ENCODE measurements at places on chromosomes 6 and 20.

GRCh38 chr20:35360033-35360432, 51.7 kb downstream of the UQCC1 start:
- no peak for DNase-seq

GRCh38 chr20:46626758-46627157, 24.5 kb downstream of the SLC13A3 start:
- no peak for DNase-seq

GRCh38 chr6:155116571-155116910, 121.4 kb downstream of the TIAM2 start:
- no peak for DNase-seq

- DNase-seq = no peak
Measured at GRCh38 chr6:33993653-33994471, 152.0 kb downstream of the GRM4 start.

GRCh38 chr20:46111028-46111835, 6.9 kb upstream of the CD40 start:
- peak; percentile 34 for DNase-seq

DNA sequence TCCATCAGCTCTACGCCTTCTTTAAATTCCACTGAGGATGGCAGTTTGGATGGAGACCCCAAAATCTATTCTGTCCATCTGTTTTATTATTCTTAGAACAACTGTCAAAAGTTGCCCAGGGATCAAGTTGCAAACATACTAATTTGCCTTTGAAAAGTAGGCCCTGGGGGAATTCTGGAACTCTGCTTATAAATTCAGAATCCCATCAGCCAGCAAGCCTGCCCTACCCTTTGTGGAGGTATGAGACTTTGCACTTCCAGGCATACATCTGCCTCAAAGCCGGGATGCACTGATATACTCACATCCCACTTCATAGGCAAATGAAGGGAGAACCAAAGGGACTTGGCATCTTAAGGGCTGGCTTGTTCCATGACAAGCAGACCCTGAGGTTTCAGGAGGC, 93.6 kb downstream of the INSM1 start:
- DNase-seq = no peak

DNA sequence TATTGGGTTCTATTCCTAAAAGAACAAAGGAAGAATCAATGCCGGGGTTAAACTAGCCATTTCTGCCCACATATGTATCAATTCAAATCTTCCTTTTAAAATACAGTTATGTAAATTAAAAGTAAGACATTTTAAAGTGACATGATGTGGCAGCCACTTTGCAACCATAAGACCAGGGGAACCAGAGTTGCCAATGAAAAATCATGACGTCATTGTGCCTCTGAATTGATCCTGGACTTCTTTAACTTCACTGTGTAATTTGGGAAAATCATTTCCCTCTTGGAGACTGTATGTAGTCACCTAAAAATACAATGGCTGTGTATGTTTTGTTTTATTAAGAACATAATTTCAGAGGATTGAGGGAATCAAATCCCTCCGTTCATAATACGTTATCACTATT, 42.2 kb downstream of the SLC13A3 start:
- no peak for DNase-seq

DNA sequence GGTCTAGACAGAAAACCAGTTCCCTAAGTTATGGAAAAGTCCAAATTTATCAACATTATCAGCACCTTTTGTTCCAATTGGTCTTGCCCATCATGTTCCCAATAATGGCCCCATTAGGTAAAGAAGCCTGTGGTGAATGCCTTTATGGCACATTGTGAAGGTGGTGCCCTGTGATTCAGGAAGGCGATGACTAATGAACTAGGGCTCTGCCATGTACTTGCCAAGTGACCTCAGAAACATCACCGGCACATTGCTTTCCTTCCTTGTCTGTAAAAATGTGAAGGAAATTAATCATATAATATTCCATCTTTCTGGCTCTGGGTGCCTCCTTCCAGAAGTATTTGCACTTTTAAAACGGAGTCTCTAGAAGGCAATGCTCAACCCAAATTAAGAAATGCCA, 132.3 kb downstream of the UNC5CL start:
- no peak for DNase-seq

DNA sequence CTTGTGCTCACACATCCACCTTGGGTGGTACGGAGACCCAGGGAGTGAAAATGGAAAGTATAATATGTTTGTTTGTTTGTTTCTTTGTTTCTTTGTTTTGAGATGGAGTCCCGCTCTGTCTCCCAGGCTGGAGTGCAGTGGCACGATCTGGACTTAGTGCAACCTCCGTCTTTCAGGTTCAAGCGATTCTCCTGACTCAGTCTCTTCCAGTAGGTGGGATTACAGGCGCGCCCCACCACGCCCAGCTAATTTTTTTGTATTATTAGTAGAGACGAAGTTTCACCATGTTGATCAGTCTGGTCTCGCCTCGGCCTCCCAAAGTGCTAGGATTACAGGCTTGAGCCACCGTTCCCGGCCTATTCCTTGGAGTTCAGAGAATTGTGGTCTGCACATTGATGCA, 115.4 kb downstream of the TRIM27 start:
- no peak for DNase-seq

GRCh38 chr6:140285471-140285870, 911.0 kb upstream of the CITED2 start:
- no peak for DNase-seq

GRCh38 chr6:360764-361373, 30.7 kb upstream of the IRF4 start:
- DNase-seq = no peak

GRCh38 chr20:14785065-14785743, 447.8 kb upstream of the FLRT3 start:
- no peak for DNase-seq

DNA sequence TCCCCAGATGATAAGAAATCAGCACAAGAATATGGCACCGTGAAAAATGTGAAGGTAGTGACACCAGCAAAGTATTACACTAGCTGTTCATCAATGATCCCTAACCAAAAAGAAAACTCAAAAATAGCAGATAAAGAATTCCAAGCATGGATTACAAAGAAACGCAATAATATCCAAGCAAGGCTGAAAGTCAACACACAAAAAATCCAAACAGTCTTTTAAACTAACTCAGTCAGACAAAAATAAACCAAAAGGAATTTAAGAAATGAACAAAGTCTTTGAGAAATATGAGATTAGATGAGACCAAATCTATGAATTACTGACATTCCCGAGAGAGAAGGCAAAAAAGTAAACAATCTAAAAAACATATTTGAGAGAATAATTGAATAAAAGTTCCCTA, 976.1 kb upstream of the MAP3K7 start:
- no peak for DNase-seq

DNA sequence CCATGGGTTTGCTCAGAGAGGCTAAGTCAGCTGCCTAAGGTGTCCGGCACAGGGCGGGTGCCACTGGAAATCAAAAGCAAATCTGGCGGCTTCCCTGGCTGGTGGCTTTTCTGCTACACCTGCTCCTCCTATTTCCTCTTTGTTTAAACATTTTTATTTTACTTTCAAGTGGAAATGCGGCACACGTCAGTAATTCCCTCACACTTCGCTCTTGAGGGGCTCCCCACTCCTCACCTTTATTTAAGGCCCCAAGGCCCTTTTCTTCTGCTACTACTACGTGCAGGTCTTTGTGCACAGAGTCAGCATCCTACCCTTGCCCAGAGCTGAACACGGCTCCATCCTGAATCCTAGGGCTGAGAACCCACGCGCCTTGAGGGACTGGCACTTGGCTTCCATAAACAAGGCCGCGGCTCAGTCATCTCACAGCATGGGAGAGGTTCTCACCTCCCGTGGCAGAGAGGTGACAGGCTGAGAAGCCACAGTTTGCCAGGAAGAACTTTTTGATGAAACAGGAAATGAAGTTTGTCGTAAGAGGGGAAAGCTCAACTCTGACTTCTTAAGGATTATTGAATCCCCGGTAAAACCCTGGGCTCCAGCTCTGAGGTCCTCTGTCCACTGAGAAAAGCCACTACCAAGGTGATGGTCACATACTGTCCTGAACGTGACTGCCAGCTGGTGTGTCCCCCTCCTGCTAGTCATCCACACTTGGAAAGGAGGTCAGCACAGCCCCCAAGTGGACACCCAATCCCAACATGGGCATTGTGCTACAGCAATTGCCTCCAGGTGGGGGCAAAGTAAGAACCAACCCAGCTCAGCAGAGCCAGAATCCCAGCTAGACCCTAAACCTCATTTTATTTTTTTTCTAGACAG, 48.0 kb downstream of the NFATC2 start:
- DNase-seq = peak; percentile 46

DNA sequence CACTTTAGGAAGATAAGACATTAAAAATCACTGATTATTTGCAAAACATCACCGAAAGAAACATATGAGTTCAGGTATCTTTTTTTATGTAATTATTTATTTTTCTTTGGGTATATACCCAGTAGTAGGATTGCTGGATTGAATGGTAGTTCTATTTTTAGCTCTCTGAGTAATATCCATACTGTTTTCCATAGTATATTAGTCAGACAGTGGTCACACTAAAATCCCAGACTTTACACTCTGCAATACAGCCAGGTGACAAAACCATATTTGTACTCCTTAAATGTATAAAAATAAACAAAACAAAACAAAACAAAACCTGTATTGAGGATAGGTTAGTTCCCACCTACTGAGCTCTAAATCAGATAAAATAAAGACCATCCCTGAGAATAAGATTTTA, 1024.3 kb upstream of the EYS start:
- no peak for DNase-seq

- DNase-seq = no peak
Measured at GRCh38 chr6:165031502-165031901, 277.9 kb downstream of the C6orf118 start.

DNA sequence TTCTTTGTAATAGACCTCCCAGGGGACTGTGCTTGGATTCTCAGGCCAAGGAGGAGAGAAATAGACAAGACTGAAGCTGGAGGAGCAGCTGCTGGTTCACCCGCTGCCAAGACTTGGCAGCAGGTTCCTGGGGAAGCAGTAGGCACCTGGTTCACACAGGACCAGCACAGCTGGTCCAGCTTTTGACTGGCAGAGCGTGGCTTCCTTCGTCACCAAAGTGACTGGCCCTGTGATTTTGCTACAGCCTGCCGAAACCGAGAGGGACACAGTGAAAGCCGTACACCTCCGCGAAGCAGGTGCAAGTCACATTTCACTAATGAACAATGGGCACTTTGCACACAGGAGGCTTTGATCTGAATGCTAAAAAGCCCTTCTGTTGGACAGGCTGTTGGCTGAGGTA, 199.0 kb downstream of the RNF144B start:
- no peak for DNase-seq

DNA sequence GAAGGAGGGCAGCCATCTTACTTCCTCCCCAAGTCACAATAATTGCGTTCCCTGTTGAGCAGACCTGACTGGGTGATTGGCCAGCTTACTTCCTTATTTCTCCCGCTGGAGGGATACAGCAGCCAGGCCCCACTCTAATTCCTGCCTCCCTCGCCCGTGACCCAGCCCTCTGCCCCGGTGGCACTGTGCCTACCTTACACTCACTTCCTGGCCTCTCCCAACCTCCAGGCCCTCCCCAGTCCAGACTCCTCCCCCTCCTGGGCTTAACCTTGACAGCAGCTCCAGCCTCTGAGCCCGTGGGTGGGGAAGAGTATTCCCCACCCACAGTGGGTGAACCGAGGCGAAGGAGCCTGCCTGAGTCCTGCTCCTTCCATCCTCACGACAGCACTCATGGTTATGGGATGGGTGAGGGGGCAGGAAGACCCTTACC, 3.0 kb downstream of the BAK1 start:
- peak; percentile 35 for DNase-seq

DNA sequence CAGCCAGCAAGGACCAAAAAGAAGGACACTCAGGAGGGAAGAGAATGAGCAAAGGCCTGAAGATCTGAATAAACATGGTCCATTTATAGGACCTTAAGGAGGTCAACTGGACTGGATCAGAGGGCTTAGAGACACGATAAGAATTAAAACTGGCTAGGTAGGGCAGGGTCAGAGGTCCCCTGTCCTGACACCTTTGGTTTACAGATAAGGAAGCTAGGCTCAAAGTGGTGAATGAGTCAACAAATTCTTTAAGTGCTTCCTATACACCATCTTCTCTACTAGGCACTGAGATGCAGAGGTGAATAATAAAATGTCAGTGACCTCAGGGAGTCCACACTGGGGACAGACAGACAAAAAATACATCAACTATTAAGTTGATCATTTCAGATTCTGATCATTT, 70.3 kb downstream of the HIVEP2 start:
- no peak for DNase-seq

DNA sequence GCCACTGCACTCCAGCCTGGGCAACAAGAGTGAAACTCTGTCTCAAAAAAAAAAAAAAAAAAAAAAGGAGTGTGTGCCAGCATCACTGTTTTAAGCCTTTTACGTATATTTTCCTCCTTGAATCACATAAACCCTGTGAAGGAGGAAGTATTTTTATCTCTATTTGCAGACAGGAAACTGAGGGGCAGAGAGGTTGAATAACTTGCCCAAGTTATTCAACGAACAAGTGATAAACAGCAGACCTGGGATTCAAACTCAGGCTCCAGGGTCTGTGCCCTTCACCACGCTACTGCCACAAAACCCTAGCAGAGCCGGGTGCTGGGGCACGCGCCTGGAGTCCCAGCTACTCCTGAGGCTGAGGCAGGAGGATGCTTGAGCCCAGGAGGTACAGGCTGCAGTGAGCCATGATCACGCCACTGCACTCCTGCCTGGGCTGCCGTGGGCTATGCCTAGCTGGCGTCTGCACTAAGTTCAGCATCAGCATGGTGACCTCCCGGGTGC, 9.4 kb upstream of the AVP start:
- DNase-seq = peak; percentile 29

DNA sequence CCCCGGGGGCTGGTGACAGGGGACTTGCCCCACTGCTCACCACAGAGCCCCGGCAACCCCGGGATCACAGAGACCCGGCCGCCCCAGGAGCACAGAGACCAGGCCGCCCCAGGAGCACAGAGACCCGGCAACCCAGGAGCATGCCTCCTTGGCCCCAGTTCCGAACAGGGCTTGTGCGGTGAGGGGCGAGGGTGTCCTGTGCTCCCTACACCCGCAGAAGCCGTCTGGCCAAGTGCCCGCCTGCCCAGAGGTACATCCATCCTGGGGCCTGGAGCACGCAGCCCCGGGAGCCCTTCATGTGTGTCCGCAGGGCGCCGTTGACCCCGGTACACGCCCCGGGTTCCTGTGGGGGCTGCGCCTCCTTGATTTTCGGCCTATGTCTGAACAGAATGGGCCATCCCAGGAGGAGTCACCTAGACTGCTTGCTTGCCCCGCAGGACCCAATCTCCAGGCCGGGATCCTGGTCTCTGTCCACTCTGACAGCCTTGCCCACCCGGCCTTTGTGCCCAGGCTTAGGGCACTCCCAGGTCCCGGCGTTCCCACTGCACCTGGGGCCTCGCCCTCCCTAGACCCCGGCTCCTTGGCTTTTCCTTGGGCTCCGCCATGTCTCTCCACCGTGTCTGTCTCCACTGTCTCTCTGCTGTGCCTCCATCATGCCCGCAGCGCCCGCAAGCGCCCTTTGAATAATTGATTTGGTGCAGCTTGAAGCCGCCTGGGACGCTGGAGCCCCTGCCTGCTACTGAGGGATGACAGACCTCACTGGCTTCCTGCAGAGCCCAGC, 219.8 kb downstream of the ERMARD start:
- DNase-seq = no peak

- no peak for DNase-seq
Measured at GRCh38 chr6:158852312-158853071, 33.3 kb upstream of the EZR start.

- DNase-seq = no peak
Measured at GRCh38 chr20:23608251-23608846, 2.6 kb upstream of the CST9 start.

Data from CD4-positive, alpha-beta T cell treated with Interleukin-17A for 1 hour (primary cell).